T-helper 22 cell (primary cell): ENCODE measurements at places on chromosomes 5 and 9.
A peak's percentile ranks its signal among the peaks of the same experiment; 100 is the strongest.

DNA sequence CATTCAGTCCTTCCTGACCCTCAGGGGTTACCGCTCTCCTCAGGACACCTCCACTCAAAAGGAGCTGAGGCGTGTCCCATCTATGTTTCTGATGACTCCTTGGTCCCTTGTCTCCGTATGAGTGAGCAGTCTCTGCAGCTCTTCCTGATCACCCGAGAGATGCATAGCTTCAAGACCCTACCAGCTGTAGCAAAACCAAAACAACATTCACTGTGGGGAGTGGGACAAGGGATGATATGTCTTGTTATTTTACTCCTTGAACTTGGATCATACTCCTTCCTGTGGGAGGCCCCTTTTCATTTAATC is 14.4 kb downstream of the GLDC start:
- DNase-seq = no peak

GRCh38 chr5:92713335-92713743 is 867.7 kb downstream of the NR2F1-AS1 start:
- DNase-seq = no peak

DNA sequence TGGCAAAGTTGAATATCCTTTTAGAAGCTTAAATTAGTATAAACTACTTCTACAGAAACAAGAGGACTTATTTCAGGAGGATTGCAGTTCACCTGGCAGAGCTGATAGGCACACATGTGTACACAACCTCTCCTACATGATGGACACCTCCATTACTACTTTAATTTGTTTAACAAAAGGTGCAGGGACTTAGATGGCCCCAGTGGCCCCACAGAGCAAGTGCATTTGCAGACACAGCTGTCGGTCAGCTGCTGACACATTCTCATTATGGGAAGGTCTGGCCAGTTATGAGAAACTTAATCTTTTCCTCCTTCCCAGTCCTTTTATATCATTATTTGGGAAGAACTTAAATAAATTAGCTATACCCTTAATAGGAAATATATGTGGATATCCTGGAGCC is 28.3 kb downstream of the TDRD7 start:
- no peak for DNase-seq

GRCh38 chr5:54632131-54632701 is 114.7 kb downstream of the SNX18 start:
- DNase-seq = no peak

- DNase-seq = no peak
Observed at GRCh38 chr9:17219261-17219660, 84.4 kb downstream of the CNTLN start.

- DNase-seq = peak; percentile 89
Observed at GRCh38 chr9:127916720-127917581, at the start of gene ST6GALNAC4. Gene ST6GALNAC4, minus strand, starts transcription at chr9:127917041. Its CDS starts 622 bp downstream, at chr9:127916419.

DNA sequence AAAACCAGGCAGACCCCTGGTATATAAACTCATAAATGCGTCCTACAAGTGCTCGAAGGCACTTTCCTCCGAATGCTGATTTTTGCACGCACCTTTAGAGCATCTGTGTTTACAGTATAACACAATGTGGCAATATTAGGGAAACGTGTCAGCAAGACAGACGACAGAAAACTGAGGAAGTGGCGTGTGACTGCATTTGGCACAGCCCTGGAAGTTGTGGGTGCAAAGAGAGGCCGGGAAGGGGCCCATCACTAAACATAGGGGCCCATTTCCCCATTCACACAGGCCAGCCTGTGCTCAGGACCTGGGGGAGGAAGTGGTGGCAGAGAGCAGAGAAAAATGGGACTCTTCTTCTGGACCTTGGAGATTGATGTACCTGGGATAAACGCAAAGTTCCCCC is 48.2 kb downstream of the RASGEF1C start:
- no peak for DNase-seq

GRCh38 chr9:129860653-129861446 is 25.6 kb downstream of the USP20 start:
- no peak for DNase-seq

GRCh38 chr9:112104901-112105300 is 70.2 kb downstream of the SUSD1 start:
- no peak for DNase-seq

DNA sequence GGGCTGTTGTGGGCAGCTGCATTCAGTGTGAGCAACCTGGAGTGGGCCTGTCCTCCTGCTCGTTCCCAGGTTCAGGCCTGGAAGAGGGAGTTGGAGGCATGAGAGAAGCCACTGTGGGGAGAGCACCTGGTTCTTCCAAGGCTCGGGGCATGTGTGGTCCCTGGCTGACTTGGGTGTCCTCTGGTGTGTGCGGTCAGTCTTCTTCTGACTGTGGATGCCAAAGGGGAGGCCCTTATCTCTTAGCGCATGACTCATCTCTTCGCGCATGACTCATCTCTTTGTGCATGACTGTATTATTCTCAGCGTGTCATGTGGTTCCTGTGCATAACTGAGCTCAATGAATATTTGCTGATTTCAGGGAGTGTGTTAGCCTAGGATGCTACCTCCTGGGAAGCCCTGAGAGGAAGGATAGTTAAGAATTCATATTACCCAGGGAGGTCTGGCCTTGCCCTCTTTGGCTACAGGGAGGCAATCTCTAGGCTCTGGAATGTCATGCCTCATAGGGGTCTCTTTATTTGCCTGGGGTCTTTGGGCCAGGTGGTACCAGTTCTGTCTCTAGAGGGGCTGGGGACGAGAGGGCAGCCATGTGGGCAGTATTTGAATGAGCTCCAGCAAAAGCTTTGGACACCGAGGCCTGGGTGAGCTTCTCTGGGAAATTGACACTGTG is 188.7 kb downstream of the HSPA4 start:
- DNase-seq = no peak

- DNase-seq = no peak
Observed at GRCh38 chr9:107237873-107238272, 45.2 kb upstream of the RAD23B start.

DNA sequence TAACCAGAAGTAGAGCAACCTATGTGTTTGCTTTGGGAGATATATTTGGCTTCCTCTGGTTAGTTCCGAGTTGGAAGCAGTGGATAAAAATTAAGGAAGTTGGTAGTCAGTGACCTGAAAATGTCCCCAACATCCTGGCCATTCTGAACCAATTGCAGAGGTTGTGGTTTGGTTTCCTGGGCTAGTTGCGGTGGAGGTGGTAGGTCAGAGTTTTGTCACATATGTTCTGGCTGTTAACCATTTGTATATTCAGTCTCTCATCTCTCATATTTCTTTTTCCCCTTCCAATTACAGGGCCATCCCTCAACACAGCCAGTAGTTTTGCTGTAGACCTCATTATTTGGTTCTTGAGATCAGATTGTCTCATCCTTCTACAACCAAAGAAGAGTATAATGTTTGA is 1026.9 kb downstream of the PTPRD start:
- DNase-seq = no peak

DNA sequence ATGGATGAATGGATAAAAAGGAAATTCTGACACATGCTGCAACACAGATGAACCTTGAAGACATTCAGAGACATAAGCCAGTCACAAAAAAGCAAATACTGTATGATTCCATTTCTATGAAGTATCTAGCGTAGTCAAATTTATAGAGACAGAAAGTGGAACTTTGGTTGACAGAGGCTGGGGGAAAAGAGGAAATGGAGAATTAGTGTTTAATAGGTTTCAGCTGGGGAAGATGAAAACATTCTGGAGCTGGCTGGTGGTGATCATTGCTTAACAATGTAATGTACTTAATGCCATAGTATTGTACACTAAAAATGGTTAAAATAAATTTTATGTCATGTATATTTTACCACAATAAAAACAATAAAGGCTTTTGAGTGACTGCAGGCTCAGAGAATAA is 24.2 kb downstream of the PPIC start:
- DNase-seq = no peak

- DNase-seq = no peak
Observed at GRCh38 chr9:68626526-68626925, 78.5 kb upstream of the PIP5K1B start.

- no peak for DNase-seq
Observed at GRCh38 chr5:73722231-73722630, 96.2 kb downstream of the ARHGEF28 start.
